ENCODE measurements at places on chromosomes 7 and 10. TPM values are rescaled to one million over a fixed set of nuclear protein-coding genes. Genes with fewer than 3 reads are reported as not detected.

The PPP1R17 gene
- not detected for total RNA-seq

The METTL27 gene
- 3.1 TPM for total RNA-seq

The CALML5 gene
- total RNA-seq = not detected

The TSPAN15 gene
- total RNA-seq = 65.7 TPM

The ADCYAP1R1 gene
- not detected for total RNA-seq

The LIPN gene
- not detected for total RNA-seq

The NUP42 gene
- total RNA-seq = 33.5 TPM

The MBLAC1 gene
- 5.0 TPM for total RNA-seq
